ENCODE measurements at places on chromosomes 4 and X. TPM values are rescaled to one million over a fixed set of nuclear protein-coding genes. Genes with fewer than 3 reads are reported as not detected.

Gene MRPS18C
- total RNA-seq = 17.3 TPM

Gene CNGA1
- 3.2 TPM for total RNA-seq

Gene VCX
- total RNA-seq = not detected

- DNase-seq = no peak
Observed at GRCh38 chrX:39645178-39645895, 452.4 kb downstream of the BCOR start.

- DNase-seq = no peak
Observed at GRCh38 chr4:172650758-172651530, 517.7 kb upstream of the GALNT7 start.

GRCh38 chr4:8400632-8401325 is 39.7 kb downstream of the ACOX3 start:
- DNase-seq = no peak

DNA sequence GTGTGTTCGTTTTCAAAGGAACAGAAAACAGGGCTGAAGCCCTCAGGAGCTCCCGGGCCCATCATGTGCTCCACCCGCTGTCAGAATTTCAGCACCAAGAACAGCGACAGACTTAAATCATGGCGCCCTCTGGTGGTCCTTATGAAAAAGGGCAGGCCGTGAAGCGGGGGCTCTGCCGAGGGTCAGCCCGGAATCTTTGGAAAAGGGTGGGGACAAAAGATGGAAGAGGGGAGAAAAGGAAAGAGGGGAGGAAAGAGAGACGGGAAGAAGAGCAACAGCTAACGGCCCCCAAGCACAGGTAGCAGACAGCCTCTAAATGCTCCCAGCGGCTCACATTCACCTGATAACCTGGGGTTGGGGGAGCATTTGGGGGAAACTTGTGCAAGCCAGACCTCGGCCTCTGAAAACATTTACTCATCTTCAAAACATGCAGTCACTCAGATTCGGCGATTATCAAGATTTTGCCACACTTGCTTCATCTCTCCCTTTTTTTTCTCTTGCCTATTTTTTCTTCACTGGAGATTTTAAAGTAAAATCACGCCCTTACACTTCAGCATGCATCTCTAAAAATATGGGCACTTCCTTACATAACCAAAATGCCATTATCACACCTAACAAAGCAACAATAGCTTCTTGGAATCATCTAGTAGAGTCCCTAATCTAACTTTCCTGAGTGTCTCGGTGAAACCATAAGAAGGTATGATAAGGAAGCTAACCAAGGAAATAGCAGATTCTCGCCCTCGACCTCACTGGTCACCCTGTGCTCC is 28.1 kb upstream of the MAN2B2 start:
- DNase-seq = peak; percentile 37

DNA sequence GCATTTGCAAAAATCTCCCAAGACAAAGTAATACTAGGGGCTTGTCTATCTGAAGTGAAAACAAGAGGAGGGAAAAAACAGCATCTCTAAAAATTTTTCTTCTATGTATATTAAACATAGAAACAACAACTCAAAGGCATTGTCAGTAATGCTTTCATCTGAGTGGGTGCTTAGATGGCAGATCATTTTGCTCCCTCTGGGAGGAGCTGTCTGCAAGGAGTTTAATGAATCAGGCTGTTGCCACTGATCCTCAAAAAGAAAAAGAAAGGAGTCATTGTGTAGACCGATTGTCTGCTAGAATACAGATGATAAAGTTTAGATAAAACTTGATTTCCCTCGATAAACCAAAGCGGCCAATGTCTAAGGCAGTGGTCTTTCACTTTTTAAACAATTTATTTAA is 49.7 kb upstream of the KLHL8 start:
- DNase-seq = no peak

GRCh38 chr4:58734030-58734674 is 1624.0 kb upstream of the IGFBP7 start:
- DNase-seq = no peak

GRCh38 chrX:123625952-123626351 is 106.9 kb downstream of the THOC2 start:
- no peak for DNase-seq

- DNase-seq = no peak
Observed at GRCh38 chr4:1472148-1472797, 66.0 kb upstream of the NKX1-1 start.

DNA sequence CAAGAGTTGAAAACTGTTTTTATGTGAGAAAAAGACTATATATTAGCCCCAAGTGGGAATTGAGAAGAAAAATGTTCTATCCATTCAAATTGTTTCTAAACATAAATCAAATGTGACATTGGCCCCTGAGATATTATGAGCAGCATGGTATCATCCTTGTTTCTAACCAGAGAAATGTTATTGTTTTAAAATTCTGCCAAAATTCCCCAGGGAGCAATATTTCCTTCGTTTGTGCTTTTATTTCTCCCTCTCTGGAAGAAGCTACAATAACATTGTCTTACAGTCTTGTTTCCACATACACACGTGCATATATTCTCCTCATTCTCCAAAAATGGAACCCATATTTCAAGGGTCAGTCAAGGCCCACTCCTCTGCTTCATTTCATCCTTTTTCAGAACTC is 46.7 kb downstream of the MAGEB17 start:
- no peak for DNase-seq

Data from pancreas (tissue), 10 donors.